Heart left ventricle (tissue), 16 donors: ENCODE measurements at places on chromosomes 5 and 9.

DNA sequence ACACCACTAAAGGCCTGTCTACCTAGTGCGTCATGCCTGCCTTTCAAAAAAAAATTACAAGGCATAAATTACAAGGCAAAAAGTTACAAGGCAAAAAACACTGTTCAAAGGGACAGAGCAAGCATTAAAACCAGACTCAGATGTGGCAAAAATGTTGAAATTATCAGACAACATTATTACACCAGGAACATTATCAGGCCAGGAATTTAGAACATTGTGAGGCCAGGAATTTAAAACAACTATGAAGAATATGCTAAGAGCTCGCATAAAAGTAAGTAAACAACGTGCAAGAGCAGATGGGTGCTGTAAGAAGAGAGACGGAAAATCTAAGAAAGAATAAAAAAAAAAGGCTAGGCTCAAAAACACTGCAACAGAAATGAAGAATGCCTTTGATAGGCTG is 18.2 kb upstream of the MLANA start:
- DNase-seq: no peak
- H3K27ac ChIP-seq: no peak overlapping the region
- H3K4me1 ChIP-seq: no peaks in the 10 kb centered on the region
- H3K27me3 ChIP-seq: no peaks in the 10 kb centered on the region
- no peak overlapping the region for H3K4me3 ChIP-seq

DNA sequence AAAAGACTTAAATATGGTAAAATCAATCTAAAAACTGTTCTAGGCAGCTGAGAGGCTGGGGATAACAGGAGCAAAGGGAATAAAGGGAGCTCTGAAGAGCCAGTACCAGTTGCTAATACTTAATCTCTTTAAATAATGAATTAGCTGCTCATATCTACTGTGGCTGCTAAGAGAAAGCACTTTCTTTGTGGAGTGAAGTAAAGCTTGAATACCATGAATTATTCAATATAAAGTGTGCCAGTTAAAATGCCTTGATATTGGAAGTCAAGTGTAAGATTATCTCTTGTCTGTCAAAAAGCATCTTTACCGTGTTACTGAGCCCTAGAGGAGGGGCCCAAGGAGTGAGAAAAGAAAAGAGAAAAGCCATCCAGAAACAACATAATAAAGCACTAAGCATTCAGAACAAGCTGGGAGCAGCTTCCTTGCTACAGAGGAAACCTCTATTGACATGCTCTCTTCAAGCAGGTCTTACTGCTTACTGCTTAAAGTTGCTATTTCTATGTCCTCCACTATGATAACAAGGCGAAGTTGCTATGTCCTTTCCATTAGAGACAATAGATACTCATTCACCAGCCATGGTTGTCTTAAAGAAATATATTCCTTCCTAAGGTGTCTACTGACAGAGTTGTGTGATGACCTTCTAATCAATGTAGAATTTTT is 297.4 kb downstream of the CETN3 start:
- H3K4me3 ChIP-seq: no peak overlapping the region
- no peak for DNase-seq
- no peak overlapping the region for H3K27ac ChIP-seq
- no peaks in the 10 kb centered on the region for H3K27me3 ChIP-seq

GRCh38 chr5:143426437-143426991 is 23.0 kb upstream of the NR3C1 start:
- no peaks in the 10 kb centered on the region for H3K27me3 ChIP-seq
- DNase-seq: no peak
- H3K36me3 ChIP-seq: no peaks in the 10 kb centered on the region
- no peak overlapping the region for H3K4me3 ChIP-seq

GRCh38 chr5:68884144-68884754 is 209.6 kb upstream of the SLC30A5 start:
- no peaks in the 10 kb centered on the region for H3K36me3 ChIP-seq
- H3K4me1 ChIP-seq: no peaks in the 10 kb centered on the region
- DNase-seq: no peak
- H3K4me3 ChIP-seq: no peak overlapping the region

- DNase-seq: no peak
- no peak overlapping the region for H3K4me3 ChIP-seq
- H3K4me1 ChIP-seq: peaks cover 27% of the 10 kb centered on the region
- H3K27ac ChIP-seq: no peak overlapping the region
Observed at GRCh38 chr9:127793093-127793708, 7.4 kb downstream of the CDK9 start.

GRCh38 chr9:134928436-134929192 is 10.9 kb upstream of the FCN1 start:
- H3K36me3 ChIP-seq: no peaks in the 10 kb centered on the region
- no peak overlapping the region for H3K4me3 ChIP-seq
- no peak overlapping the region for H3K27ac ChIP-seq
- DNase-seq: no peak

- no peak overlapping the region for H3K4me3 ChIP-seq
- peaks cover 29% of the 10 kb centered on the region for H3K4me1 ChIP-seq
- DNase-seq: peak; percentile 66
- no peaks in the 10 kb centered on the region for H3K36me3 ChIP-seq
- no peaks in the 10 kb centered on the region for H3K27me3 ChIP-seq
- no peak overlapping the region for H3K27ac ChIP-seq
Observed at GRCh38 chr9:133563291-133563796, 28.8 kb downstream of the ADAMTSL2 start.

GRCh38 chr5:62271870-62272269 is 34.1 kb upstream of the KIF2A start:
- H3K27ac ChIP-seq: no peak overlapping the region
- H3K4me3 ChIP-seq: no peak overlapping the region
- no peaks in the 10 kb centered on the region for H3K4me1 ChIP-seq
- H3K27me3 ChIP-seq: no peaks in the 10 kb centered on the region
- no peak for DNase-seq

DNA sequence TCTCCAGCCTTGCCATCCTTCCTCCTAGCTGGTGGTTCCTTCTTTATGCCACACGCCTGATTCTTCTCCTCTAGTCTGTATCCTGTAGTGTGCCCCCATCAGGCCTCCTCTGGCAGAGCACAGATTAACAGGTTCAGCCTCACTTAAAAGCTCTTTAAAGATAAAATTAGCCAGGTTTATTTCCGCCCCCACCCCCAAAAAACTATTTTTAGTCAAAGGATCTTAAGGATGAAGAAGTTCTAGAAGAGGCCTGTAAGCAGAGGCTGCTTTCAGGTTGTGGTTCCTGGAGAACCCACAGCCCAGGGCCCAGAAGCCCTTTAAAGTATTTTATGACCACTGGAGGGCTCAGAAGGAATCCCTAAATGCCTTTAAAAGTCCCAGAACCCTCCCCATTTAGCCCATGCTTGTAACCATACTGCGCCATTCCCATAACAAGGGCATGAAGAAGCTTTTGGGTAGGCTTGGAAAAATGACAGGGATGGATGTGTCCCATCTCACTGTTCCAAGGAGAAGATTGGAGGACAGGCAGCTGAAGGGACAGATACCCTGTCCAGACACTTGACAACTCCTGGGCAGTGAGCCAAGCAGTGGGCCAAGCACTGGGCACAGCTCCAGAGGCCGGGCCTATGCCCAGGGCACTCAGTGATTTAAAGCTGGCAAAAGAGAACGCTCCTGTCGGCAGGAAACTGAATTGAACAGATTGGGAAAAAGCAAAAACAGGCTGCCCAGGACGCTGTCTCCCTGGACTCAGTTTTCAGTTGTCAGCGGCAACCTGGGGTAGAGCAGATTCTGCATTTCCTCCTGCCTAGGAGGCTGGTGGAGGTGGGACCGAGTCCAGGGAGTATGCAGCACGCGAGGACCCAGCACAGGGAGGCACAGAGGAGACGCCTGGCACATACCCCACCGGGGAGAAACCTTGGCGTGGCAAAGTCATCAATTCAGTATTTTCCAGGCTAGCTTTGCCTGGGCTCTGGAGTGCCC is 106.3 kb upstream of the SSBP2 start:
- H3K27ac ChIP-seq: peak overlapping the region; percentile 78
- peak; percentile 88 for DNase-seq
- H3K4me1 ChIP-seq: peaks cover 47% of the 10 kb centered on the region
- no peaks in the 10 kb centered on the region for H3K36me3 ChIP-seq
- no peaks in the 10 kb centered on the region for H3K27me3 ChIP-seq

GRCh38 chr9:20405616-20406015 is 216.7 kb downstream of the MLLT3 start:
- no peak overlapping the region for H3K4me3 ChIP-seq
- no peak overlapping the region for H3K27ac ChIP-seq
- H3K27me3 ChIP-seq: no peaks in the 10 kb centered on the region

DNA sequence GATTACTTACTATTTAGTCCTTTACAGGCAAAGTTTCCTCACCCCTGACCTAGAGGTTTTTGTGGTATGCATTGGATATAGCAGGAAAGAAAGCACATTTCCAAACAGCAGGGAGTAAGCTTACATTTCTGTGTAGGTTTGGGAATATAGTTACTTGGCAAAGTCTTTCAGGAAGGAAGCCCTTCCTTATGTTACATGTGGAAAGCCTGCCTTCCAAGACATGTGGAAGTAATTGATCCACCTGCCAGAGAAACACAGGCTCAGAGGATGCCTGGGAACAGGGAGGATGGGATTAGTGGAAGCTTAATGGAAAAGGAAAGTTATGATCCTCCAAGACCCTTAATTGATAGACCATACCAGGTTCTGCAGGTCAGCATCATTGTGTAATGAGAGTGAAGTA is 87.3 kb upstream of the PPP1R2B start:
- no peaks in the 10 kb centered on the region for H3K27me3 ChIP-seq
- no peak for DNase-seq
- H3K4me3 ChIP-seq: no peak overlapping the region
- H3K27ac ChIP-seq: no peak overlapping the region
- H3K4me1 ChIP-seq: no peaks in the 10 kb centered on the region

GRCh38 chr9:137680444-137681358 is 61.9 kb downstream of the EHMT1 start:
- DNase-seq: no peak
- H3K4me1 ChIP-seq: peaks cover 26% of the 10 kb centered on the region
- H3K4me3 ChIP-seq: no peak overlapping the region
- H3K27ac ChIP-seq: no peak overlapping the region
- H3K36me3 ChIP-seq: peaks cover 3% of the 10 kb centered on the region
- H3K27me3 ChIP-seq: no peaks in the 10 kb centered on the region

DNA sequence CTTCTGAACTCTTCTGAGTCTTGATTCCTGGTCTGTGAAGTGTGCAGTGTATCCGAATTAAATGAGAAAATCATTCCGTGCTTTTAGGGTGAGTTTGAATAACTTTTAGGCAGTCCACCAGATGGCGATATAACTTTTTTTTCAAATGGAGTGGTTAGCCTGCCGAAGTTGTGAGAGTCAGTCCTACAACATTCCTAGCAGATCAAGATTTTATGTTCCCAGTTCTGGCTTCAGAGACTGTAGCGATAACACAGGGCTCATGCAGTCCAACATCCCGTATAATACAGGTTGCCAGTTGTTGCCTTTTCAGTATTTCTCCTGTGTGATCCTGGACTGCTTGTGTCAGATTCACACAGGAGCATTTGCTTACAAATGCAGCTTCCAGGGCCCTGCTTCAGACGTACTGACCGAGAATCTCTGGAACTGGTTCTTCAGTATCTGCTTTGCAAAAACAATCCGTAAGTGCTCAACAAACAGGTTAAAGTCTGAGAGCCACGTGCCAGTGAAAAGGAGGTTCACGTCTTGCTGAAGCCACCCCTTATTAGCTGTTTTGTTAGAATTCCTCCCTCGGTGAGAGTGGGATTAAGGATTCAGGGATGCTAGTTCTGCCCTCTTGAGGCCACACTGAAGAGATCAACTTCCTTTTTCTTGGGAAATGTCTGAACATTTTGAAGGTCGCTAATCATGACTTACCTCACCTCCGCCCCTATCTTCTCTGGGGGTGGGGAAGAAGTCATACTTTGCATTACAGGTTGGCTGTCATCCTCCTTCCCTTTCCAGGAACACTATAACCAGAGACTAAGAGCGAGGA is 22.8 kb downstream of the SMIM3 start:
- no peaks in the 10 kb centered on the region for H3K27me3 ChIP-seq
- peak; percentile 24 for DNase-seq
- H3K4me1 ChIP-seq: no peaks in the 10 kb centered on the region
- H3K36me3 ChIP-seq: peaks cover 7% of the 10 kb centered on the region
- peak overlapping the region; percentile 59 for H3K27ac ChIP-seq

DNA sequence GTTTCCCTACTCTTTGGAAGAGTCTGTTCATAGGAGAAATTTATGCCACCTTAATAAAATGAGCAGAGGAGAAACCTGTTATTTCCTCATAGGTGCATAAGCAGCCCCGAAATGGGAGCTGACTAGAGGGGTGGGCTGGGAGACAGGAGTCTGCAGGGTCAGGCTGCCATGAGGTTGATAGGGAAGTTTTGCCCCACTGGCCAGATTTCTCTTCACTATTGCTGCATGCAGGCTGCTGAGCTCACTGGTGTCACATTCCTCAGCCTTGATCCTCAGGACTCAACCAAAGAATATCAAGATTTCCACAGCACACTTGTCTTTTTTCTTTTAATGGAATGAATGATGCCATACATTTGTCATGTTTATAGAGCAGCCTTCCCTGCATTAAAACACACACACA is 60.7 kb downstream of the BHMT start:
- H3K27ac ChIP-seq: no peak overlapping the region
- H3K4me1 ChIP-seq: no peaks in the 10 kb centered on the region
- H3K4me3 ChIP-seq: no peak overlapping the region

DNA sequence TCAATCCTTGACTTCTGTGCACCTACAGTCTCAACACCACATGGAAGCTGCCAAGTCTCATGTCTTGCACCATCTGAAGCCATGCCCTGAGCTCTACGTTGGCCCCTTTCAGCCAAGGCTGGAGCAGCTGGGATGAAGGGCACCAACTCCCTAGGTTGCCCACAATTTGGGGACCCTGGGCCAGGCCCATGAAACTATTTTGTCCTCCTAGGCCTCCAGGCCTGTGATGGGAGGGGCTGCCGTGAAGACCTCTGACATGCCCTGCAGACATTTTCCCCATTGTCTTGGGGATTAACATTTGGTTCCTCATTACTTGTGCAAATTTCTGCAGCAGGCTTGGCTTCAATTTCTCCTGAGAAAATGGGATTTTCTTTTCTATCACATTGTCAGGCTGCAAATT is 285.1 kb downstream of the DTWD2 start:
- H3K4me1 ChIP-seq: no peaks in the 10 kb centered on the region
- no peaks in the 10 kb centered on the region for H3K36me3 ChIP-seq
- H3K27me3 ChIP-seq: no peaks in the 10 kb centered on the region
- H3K4me3 ChIP-seq: no peak overlapping the region
- no peak overlapping the region for H3K27ac ChIP-seq

- H3K4me3 ChIP-seq: no peak overlapping the region
- no peak for DNase-seq
- no peaks in the 10 kb centered on the region for H3K4me1 ChIP-seq
Observed at GRCh38 chr9:76585487-76586389, 126.8 kb downstream of the GCNT1 start.

GRCh38 chr5:60540856-60541805 is 158.8 kb downstream of the DEPDC1B start:
- H3K27ac ChIP-seq: peak overlapping the region; percentile 55
- no peaks in the 10 kb centered on the region for H3K27me3 ChIP-seq
- no peak for DNase-seq
- H3K4me1 ChIP-seq: peaks cover 20% of the 10 kb centered on the region

GRCh38 chr5:98428806-98429205 is 344.7 kb upstream of the RGMB start:
- H3K27me3 ChIP-seq: no peaks in the 10 kb centered on the region
- H3K36me3 ChIP-seq: no peaks in the 10 kb centered on the region
- H3K27ac ChIP-seq: no peak overlapping the region
- DNase-seq: no peak
